Esophagus muscularis mucosa (tissue), 4 donors: ENCODE measurements at places on chromosomes 3 and 15. TPM values are rescaled to one million over a fixed set of nuclear protein-coding genes. Genes with fewer than 3 reads are reported as not detected.
A peak's percentile ranks its signal among the peaks of the same experiment; 100 is the strongest.

- H3K36me3 ChIP-seq = no peaks in the 10 kb centered on the region
- no peaks in the 10 kb centered on the region for H3K4me1 ChIP-seq
- H3K27ac ChIP-seq = no peak overlapping the region
- H3K4me3 ChIP-seq = no peak overlapping the region
- no peaks in the 10 kb centered on the region for H3K27me3 ChIP-seq
- no peak for DNase-seq
These were observed 72.9 kb downstream of the LRRC28 start for GRCh38 chr15:99324082-99324620.

- DNase-seq = no peak
- peaks cover 21% of the 10 kb centered on the region for H3K4me1 ChIP-seq
- H3K27me3 ChIP-seq = no peaks in the 10 kb centered on the region
- H3K27ac ChIP-seq = no peak overlapping the region
- H3K4me3 ChIP-seq = no peak overlapping the region
- peaks cover 25% of the 10 kb centered on the region for H3K36me3 ChIP-seq
These were observed 24.2 kb upstream of the GMPPB start for GRCh38 chr3:49747792-49748480.

DNA sequence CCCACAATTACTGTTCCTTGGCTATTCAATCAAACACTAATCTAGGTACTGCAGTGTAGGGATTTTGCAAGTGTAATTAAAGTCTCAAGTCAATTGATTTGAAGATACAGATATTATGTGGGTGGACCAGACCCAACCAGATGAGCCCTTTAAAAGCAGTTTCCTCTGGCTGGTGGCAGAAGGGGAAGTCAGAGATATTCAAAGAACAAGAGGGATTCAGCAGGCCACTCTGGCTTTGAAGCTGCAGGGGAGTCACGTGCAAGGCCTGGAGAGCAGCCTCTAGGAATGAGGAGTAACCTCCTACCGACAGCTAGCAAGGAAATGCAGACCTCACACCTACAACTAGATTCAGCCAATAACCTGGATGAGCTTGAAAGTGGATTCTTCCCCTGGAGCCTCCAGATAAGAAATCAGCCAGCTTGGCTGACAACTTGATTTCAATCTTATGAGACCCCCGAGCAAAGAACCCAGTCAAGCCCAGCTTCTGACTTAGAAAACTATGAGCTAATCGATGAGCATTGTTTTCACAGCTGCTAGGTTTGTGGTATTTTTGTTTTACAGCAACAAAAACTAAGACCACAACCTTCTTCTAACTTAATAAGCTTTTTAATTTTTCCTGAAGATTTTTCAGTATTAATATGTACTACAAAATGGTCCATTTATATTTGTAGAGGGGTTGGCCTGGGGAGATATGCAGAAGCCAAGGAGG lies 13.4 kb downstream of the HACD2 start:
- H3K27me3 ChIP-seq = no peaks in the 10 kb centered on the region
- H3K27ac ChIP-seq = no peak overlapping the region
- H3K4me1 ChIP-seq = peaks cover 13% of the 10 kb centered on the region
- no peak for DNase-seq

DNA sequence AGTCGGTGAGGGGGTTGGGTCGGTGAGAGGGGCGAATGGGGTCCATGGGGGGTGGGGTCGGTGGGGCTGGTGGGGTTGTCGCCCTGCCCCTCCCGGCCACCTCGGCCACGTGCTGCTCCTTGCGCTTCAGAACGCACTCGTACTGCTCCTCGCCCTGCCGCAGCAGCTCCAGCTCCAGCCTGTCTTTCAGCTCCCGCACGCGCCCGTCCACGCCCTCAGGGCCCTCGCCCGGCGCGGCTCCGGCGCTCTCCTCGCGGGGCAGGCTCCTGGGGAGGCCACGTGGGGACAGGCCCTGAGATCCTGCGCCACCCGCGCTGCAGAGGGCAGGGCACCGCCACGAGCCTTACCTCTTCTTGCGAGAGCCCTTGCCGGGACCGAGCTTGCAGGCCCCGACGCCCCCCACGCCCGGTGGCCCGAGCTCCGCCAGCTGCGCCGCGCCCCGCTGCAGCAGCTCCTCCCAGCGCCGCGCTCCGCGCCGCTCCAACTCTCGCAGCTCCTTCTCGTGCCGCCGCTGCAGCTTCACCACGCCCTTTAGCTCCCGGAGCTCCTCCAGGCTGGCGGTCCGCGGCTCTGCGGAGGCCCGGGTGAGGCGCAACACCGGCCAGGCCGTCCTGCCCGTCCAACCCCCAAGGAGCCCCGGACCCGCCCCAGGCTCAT lies 8.2 kb upstream of the ANKRD63 start:
- peak overlapping the region; percentile 57 for H3K4me3 ChIP-seq
- no peak for DNase-seq
- no peak overlapping the region for H3K27ac ChIP-seq
- peaks cover 18% of the 10 kb centered on the region for H3K4me1 ChIP-seq
- H3K36me3 ChIP-seq = no peaks in the 10 kb centered on the region

DNA sequence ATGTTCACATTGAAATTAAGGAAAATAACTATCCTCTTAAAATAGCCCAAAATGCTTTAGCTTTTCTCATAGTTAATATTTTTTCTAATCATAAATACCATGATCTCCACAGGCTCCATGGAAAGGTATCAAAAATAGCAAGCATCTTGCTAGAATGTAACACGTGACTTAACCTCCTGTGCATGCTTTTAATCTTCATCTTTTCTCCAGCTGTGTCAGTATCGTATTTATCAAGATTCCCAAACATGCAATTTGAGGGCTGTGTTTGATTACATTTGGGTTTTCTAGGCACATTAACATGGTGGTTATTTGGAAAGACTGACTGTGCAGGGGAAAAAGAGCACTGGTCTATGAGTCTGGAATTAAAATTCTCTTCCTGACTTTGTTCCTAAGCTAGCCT lies 472.5 kb upstream of the MCTP2 start:
- DNase-seq = no peak
- no peak overlapping the region for H3K4me3 ChIP-seq
- no peaks in the 10 kb centered on the region for H3K4me1 ChIP-seq
- no peaks in the 10 kb centered on the region for H3K36me3 ChIP-seq
- H3K27me3 ChIP-seq = no peaks in the 10 kb centered on the region

DNA sequence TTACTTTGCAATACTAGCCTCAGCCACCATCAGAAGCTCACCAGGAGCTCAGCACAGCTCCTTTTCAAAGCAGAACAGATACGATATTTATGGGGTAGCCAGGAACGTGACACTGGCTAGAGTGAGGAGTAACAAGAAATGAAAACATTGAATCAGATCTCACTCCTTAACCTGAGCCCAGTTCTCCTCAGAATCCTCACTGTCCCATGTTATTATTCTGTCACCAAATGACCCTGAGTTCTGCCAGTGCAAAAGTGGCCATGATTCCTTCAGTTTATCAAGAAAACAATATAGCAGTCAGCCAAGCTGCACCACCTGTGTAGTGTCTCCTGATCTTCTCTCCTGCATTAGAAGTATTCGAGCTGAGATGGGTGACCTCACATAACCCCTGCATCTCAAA lies 956.7 kb downstream of the TUSC7 start:
- no peak overlapping the region for H3K27ac ChIP-seq
- H3K36me3 ChIP-seq = no peaks in the 10 kb centered on the region
- no peaks in the 10 kb centered on the region for H3K4me1 ChIP-seq
- H3K4me3 ChIP-seq = no peak overlapping the region
- H3K27me3 ChIP-seq = no peaks in the 10 kb centered on the region

STRC gene
- 0.06 TPM for total RNA-seq

LAMB2 gene
- total RNA-seq = 1,229 TPM
